Stimulated activated CD4-positive, alpha-beta T cell treated with anti-CD3 and anti-CD28 coated beads, Interleukin-15, amount 100 ng/mL, for 48 hours (primary cell): ENCODE measurements at places on chromosomes 5 and 9.

DNA sequence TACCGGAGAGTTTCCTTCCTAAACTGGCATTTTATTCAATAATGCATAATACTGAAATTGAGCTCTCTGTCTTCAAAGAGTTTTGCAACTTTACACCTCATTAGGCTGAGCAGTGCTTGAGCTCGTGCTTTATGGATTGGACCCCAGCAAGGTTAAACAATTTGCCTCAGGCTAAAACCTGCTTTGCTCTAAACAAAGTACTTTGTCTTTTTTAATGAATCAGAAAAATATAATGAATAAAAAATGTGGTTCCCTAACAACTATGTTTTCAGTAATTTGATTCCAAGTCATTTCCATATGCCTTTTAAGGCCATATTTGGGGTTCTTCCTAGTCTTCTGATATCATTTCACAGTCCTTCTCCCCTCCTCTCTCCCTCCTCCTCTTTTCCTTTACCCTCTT is 20.0 kb downstream of the ZNF366 start:
- no peak for DNase-seq

DNA sequence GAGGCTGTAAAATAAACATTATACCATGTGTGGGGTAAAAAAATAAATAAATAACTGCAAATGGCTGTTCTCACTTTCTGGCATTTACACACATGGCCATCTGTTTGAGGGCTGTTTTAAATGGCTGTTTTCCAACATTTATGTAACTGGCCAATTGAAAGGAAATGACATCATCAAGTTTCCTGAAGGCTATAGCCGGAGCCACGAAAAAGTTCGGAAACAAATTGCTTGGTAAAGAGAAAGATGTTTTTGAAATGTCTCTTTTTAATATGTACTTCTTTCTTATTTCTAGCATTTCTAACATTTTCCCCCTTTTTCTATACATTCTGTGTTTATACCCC is 95.4 kb upstream of the DAB2 start:
- DNase-seq, result no peak

GRCh38 chr9:131227959-131228460 is 48.3 kb downstream of the FAM78A start:
- DNase-seq, result no peak

- no peak for DNase-seq
Observed at GRCh38 chr5:74535926-74536325, 104.6 kb downstream of the ENC1 start.

- no peak for DNase-seq
Observed at GRCh38 chr5:132008961-132009680, 2.3 kb downstream of the ACSL6 start.

DNA sequence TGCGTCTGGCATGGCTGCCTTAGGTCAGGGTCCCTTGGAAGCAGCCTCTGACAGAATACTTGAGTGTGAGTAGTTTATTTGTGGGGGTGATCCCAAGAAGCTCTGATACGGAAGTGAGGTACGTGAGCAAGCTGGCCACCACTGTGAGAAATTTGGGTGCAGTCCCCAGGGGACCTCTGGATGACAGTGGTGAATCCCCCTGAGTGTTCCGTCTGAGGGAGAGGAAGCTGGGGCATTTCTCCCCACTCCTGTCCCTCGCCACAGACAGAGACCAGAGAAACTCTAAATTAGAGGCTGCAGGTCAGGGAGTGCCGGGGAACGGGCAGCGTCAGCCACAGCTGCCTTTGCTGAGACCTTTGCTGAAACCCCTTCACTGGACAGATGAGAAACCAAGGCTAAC is 155.9 kb upstream of the COL5A1 start:
- DNase-seq, result no peak

DNA sequence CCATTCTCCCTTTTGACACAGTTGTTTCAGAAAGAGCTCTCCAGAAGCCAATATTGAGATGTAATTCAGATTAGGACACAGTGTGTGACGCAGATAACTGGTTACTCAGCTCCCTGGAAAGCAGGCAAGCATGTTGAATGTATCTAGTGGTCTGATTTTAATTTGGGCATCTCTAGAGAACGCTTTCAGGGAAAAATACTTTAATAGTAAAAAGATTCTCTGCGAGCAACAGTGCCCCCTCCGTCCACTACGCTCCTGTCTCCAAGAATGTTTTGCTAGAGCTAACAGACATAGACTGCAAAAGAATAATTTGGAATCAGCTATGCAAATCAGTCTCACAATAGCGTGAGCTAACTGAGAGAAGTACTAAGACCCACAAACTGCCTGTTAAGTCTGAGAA is 23.3 kb downstream of the CFAP90 start:
- no peak for DNase-seq

- no peak for DNase-seq
Observed at GRCh38 chr9:73011181-73011750, 58.4 kb upstream of the ALDH1A1 start.

- no peak for DNase-seq
Observed at GRCh38 chr9:4362281-4362680, 62.4 kb upstream of the GLIS3 start.

DNA sequence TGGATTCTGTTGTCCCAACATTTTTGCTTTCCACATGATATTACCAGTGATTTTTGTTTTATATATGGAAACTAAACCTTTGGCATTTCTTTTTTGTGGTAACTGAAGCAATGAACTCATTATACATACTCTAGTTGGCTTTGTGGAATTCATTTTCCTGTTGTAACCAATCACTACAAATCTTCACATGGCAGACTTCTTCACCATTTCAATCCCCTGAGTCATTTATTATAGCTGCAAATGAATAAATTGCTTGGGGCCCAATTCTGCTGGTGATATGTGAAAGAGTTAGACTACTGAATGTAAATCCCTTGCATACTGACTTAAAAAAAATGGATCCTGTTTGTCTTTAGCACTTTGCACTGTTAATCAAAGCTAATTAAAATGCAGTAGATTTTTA is 1709.6 kb upstream of the WWC1 start:
- DNase-seq, result no peak
